Thyroid gland (tissue), 4 donors: ENCODE measurements at places on chromosomes 4 and X. TPM values are rescaled to one million over a fixed set of nuclear protein-coding genes. Genes with fewer than 3 reads are reported as not detected.

DNA sequence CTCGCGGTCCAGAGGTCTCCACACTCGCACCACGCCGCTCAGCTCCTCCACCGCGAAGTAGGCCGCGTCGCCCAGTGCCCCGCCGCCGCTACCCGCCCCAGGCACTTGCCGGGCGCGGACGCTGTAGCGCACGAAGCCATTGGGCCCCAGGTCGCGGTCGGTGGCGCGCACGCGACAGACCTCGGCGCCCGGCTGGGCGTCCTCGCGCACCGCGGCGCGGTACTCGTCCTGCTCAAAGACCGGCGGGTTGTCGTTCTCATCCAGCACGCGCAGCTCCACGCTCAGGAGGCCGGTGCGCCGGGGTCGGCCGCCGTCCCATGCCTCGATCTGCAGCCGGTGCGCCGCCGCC, 1.4 kb downstream of the DCHS2 start:
- no peak for DNase-seq
- H3K27ac ChIP-seq = no peak overlapping the region
- H3K4me1 ChIP-seq = peaks cover 25% of the 10 kb centered on the region
- no peaks in the 10 kb centered on the region for H3K36me3 ChIP-seq
- peaks cover 8% of the 10 kb centered on the region for H3K27me3 ChIP-seq

GRCh38 chr4:119113033-119113655, 22.5 kb upstream of the MYOZ2 start:
- DNase-seq = no peak
- no peaks in the 10 kb centered on the region for H3K27me3 ChIP-seq
- peak overlapping the region; percentile 28 for H3K27ac ChIP-seq
- H3K4me3 ChIP-seq = no peak overlapping the region

The ZNF595 gene
- 30.6 TPM for total RNA-seq

DNA sequence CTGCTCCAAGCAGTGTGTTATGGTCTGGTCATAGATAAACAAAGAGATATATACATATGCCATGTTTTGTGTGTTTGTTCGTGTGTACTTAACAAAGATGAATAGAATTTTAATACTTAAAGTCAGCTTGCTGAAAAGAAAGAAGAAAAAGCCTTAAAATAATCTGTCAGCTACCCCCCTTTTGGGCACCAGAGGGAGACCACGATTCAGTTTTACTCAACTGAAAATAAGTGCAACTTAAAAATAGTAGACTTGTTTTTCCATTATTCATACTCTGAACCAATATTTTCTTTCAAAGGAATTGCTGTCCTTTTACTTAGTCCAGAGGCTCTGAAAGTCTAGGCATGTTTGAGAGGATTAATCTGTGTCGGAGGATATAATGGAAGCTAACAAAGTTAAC, 181.7 kb upstream of the AGTR2 start:
- DNase-seq = no peak
- no peak overlapping the region for H3K27ac ChIP-seq
- H3K4me3 ChIP-seq = no peak overlapping the region
- no peaks in the 10 kb centered on the region for H3K4me1 ChIP-seq

GRCh38 chrX:139204898-139205667, 325.5 kb upstream of the F9 start:
- no peaks in the 10 kb centered on the region for H3K36me3 ChIP-seq
- no peak overlapping the region for H3K27ac ChIP-seq
- DNase-seq = peak; percentile 47
- H3K4me3 ChIP-seq = peak overlapping the region; percentile 34

DNA sequence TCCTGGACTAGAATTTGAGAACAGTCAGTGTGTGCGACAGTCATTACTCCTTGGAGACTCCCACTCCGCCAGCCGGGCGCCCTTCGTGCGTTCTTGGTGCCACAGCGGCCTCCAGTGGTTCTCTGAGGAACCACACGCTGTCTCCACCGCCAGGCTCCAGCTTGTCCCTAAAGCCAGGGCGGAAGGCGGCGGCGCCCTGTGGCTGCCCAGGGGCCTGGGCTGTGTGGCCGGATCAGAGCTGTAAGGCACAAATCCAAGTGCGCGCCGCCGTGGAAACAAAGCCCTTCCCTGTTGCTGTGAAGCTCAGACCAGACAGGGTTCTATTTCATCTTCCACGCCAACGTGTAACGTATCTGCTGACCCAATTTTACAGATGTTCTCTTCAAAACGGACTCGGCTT, 34.2 kb downstream of the IDS start:
- peak; percentile 81 for DNase-seq
- H3K4me3 ChIP-seq = no peak overlapping the region
- no peaks in the 10 kb centered on the region for H3K27me3 ChIP-seq
- H3K27ac ChIP-seq = no peak overlapping the region
- no peaks in the 10 kb centered on the region for H3K36me3 ChIP-seq

The KLF8 gene
- total RNA-seq = 9.0 TPM

DNA sequence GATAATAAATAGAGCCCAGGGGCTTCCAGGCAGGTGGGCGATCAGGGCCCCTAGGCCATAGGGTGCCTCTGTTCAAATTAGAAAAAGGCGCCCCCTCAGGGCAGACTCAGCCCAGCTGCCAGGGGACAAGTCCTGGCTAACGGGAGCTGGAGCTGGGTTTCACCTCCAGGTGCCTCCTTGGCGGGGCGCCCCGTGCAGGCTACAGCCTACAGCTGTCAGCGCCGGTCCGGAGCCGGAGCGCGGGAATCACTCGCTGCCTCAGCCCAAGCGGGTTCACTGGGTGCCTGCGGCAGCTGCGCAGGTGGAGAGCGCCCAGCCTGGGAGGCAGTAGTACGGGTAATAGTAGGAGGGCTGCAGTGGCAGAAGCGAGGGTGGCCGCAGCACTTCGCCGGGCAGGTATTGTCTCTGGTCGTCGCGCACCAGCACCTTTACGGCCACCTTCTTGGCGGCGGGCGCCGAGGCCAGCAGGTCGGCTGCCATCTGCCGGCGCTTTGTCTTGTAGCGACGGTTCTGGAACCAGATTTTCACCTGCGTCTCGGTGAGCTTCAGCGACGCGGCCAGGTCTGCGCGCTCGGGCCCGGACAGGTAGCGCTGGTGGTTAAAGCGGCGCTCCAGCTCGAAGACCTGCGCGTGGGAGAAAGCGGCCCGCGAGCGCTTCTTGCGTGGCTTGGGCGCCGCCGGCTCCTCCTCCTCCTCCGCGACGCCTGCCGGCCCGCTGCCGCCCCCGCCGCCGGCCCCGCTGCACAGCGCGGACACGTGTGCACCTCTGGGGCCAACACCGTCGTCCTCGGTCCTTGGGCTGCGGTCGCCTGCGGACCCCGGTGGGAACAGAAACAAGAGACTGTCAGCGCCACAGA, 2.4 kb downstream of the NKX3-2 start:
- peak; percentile 66 for DNase-seq
- H3K4me3 ChIP-seq = no peak overlapping the region
- no peak overlapping the region for H3K27ac ChIP-seq
- no peaks in the 10 kb centered on the region for H3K36me3 ChIP-seq
- H3K4me1 ChIP-seq = peaks cover 45% of the 10 kb centered on the region

DNA sequence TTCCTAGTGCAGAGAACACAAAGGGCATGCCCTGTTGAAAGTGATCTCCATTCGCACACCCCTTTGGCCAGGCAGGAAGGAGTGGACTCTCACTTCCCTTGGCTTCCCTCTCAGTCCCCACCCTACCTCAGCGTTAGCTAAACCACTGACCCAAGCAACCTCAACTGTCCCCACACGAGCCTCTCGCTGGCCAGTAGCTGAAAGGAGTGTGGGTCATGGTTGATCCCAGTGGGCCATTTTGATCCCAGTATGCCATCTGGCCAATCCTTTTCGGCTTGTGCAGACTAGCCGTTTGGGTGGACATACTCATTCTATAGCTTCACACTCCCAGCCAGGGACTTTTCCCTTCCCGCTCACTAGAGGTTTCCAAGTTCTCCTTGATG, 24.4 kb upstream of the BCORL1 start:
- DNase-seq = no peak
- H3K36me3 ChIP-seq = no peaks in the 10 kb centered on the region
- H3K27me3 ChIP-seq = no peaks in the 10 kb centered on the region
- H3K4me3 ChIP-seq = no peak overlapping the region

The AMBN gene
- total RNA-seq = not detected

DNA sequence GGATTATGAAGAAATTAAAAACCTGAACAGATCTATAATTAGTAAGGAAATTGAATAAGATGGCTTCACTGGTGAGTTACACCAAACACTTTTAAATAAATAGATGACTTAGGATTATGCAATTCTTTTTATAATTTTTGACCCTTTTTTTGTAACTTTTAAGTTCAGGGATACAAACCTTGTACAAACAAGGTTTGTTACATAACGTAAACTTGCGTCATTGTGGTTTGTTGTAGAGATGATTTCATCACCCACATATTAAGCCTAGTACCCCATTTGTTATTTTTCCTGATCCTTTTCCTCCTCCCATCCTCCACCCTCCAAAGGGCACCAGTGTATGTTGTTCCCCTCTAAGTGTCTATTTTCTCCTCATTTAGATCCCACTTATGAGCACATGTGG, 75.7 kb downstream of the CPEB2 start:
- no peak overlapping the region for H3K4me3 ChIP-seq
- H3K27me3 ChIP-seq = no peaks in the 10 kb centered on the region
- no peak overlapping the region for H3K27ac ChIP-seq
- H3K36me3 ChIP-seq = no peaks in the 10 kb centered on the region

The MGAT4D gene
- not detected for total RNA-seq

The TRIM61 gene
- total RNA-seq = 5.0 TPM

The FGF13 gene
- total RNA-seq = 3.5 TPM

DNA sequence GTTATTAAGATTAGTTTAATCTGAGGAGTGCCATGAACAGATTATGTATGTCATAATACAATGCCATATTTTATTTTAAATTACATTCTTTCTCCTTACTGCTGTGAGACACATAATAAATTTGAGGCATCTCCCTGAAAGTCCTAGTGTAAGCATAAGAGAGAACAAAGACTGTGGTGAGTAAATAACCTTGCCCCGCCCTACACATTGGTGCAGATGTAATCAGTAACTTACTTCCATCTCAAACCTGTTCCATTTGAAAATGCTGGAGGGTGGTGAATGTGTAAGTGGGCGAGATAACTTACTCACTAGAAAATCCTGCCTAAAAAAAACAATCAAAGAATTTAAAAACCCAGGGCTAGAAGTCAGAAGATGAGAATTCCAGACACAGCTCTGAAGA, 338.1 kb upstream of the SLIT2 start:
- no peak overlapping the region for H3K27ac ChIP-seq
- no peak overlapping the region for H3K4me3 ChIP-seq
- no peaks in the 10 kb centered on the region for H3K36me3 ChIP-seq
- DNase-seq = no peak
- H3K27me3 ChIP-seq = no peaks in the 10 kb centered on the region

The PTCHD1 gene
- 0.92 TPM for total RNA-seq

DNA sequence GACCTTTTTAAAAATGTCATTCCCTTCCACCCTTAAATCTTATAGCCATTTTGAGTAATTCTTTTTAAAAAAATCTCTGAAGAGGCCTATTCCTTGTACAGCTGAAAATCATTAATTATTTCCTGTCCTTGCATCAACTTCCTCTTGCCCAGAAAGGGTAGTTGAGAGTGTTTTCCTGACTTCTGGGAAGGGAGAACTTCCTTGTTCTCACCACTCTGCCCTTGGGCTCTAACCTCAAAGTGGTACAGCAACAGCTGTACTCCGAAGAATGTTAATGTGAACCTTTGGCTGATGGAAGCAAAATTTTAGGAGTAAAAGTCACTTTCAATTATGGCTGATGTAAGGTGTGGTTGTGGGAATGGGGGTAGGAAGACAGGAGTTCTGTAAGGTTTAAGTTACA, 15.1 kb upstream of the FABP2 start:
- H3K4me1 ChIP-seq = no peaks in the 10 kb centered on the region
- no peak for DNase-seq
- H3K4me3 ChIP-seq = no peak overlapping the region
- no peak overlapping the region for H3K27ac ChIP-seq

DNA sequence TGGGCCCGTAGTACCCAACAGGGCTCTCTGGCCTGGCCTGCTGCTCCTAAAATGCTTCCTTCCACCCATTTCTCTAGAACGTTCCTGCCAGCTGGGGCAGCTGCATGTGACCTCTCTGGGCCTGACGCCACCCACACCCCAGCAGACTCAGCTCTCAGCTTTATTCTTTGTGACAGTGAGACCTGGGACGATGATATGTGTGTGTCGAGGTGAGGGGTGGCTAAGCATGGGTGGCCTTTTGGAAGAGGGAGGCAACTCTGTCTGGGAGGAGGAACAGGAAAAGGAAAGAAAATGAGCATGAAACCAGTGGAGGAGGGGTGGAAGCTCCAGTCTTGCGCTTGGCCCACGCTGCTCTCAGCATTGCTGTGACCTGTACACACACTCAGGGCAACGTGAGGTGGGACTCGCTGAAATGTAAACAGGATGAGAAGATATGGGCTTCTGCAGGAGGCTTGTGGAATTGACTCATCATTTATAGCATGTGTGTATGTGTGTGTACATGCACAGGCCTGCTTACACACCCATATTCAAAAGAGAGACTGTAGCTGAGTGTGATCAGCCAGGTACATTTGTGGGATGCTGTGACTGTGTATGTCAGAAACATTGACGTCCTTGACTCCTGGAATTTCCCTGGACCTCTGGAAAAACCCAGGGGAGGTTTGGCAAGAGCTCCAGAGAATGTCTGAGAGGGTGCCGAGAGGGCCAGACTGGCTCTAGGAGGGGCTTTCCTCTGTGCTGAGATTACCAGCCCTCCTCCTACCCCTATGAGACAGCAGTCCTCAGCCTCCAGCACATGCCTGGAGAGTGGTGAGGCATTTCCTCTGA, 137.9 kb downstream of the PJA1 start:
- no peaks in the 10 kb centered on the region for H3K36me3 ChIP-seq
- H3K27me3 ChIP-seq = no peaks in the 10 kb centered on the region
- peak; percentile 36 for DNase-seq
- H3K27ac ChIP-seq = peak overlapping the region; percentile 32
- H3K4me1 ChIP-seq = peaks cover 4% of the 10 kb centered on the region
- H3K4me3 ChIP-seq = no peak overlapping the region

DNA sequence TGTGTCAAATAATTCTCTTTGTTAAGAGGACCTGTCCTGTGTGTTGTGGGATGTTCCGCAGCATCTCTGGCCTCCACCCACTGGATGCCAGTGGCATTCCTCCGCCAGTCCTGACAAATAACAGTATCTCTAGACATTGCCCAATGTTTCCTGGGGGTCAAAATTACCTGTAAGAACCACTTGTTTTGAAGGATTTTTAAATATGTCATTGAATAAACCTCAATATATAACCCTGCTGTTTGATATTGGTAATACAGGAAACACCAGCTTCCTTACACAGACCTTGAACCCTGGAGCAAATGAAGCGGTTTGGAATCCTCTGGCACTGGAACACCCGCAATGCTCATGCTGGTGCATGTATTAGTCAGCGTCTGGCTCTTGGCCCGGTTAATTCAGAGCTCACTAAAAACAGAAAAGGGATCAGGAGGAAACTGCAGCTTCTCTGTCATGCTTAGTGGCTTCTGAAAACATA, 101.3 kb downstream of the TBL1X start:
- no peaks in the 10 kb centered on the region for H3K27me3 ChIP-seq
- peak overlapping the region; percentile 24 for H3K27ac ChIP-seq
- peaks cover 18% of the 10 kb centered on the region for H3K4me1 ChIP-seq
- peak; percentile 70 for DNase-seq

DNA sequence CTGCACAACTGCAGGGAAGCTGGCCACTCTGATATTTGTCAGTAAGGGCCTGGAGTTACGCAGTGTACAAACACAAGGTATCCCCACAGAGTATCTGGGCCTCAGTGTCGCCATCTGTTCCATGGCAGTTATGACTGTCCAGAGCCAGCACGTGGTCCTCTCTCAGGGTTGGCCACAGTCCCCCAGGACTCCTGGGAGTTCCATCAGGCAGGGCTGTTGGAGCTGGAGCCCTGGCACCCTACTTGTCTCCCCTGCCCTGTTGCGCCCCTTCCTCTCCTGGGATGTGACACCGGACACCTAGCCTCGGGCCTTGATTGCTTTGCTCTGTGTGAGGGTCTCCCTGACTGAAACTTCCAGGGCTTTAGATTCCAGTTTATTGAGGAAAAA, 8.4 kb downstream of the HTRA3 start:
- no peak for DNase-seq
- H3K36me3 ChIP-seq = no peaks in the 10 kb centered on the region
- peaks cover 32% of the 10 kb centered on the region for H3K4me1 ChIP-seq
- no peak overlapping the region for H3K27ac ChIP-seq
- H3K4me3 ChIP-seq = no peak overlapping the region
- H3K27me3 ChIP-seq = no peaks in the 10 kb centered on the region
